ENCODE measurements at places on chromosomes 3 and 15.

DNA sequence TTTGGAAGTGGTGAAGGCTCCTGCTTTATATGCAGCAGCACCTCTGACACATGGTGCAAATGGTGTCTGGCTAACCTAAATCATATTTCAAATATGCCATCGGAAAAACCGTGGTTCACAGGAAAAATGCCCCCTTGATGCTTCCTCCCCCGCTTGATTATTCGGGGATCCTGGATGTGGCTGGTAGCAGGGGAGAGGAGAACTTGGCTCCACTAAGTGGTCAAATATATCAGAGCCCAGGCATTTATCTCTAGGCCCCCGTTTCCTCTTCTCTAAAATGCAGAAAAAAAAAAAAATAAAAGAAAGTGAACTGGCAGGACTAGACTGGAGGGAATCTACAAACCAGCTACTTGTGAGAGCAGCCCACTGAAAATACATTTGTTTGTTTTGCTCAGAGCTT is 18.2 kb upstream of the ATP2B2 start:
- DNase-seq = no peak

DNA sequence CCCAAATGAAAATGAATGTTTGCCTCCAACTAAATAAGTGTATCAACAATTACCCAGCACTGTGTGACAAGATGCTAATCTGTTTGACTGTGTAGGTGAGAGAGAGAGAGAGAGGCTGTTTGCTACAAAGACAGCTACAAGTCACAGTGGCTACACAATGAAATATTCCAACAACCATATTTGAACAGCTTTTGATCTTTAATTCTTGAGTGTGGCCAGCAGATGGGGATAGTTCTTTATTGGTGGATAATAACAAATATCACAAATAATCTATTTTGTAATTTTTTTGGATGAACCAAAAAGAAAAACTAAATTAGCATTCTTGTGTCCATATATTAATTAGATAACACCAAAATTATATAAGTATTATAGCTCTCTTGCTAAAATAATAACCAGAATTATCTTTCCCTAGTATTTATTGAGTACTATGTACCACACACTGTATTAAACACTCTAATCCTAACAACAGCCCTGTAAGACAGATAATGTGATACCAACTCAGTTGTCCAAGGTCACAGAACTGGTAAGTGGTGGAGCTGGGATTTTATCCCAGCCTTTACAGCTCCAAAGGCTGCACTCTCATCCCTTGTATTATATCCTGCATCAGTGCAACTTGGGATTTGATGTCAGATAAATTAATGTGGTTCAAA is 61.9 kb upstream of the C3orf80 start:
- DNase-seq = no peak

DNA sequence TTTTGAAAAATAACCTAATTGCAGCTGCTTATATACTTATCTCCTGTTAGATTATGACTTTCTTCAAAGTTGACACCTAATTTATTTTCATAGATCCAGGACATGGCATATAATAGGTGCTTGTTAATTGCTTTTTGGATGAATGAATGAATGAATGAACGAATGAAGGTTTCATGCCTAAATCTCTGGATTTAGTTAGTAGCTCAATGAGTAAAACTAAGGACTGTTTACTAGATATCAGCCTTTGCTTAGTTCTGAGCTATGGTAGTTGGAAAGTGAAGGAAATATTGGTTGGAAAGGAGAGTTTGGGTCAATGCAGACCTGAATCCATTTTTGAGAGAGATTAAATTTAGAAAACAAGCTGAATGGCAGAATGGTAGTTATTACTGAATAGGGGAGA is 160.4 kb upstream of the SGO1 start:
- DNase-seq = no peak

DNA sequence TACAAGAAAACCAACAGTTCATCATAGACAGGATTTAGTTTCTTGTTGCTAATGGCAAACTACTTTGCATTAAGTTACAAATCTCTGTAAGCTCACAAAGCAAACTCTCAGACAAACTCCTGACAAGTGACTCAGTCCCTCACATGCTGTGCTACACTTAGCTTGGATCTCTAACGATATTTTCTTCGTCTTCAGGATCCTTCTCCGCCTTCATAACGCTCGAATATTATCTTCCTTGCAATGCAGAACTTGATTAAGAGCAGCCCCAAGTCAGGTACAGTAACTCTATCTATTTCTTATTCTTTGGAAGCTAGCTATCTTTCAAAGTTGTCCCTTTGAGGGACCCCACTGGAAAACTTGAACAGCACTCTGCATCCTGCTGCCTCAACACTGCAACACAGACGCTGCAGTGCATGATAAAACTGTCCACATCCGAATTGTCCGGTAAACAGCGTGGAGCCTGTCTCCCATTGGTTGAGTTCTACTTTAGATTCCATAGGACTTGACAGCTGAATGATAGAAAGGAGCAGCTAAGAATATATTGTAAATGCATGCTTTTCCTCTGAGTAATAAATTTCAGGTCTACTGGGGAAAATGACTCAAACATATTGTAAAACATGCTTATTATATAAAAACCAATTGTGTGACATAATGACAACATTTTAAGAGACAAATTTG is 61.3 kb downstream of the UACA start:
- no peak for DNase-seq

DNA sequence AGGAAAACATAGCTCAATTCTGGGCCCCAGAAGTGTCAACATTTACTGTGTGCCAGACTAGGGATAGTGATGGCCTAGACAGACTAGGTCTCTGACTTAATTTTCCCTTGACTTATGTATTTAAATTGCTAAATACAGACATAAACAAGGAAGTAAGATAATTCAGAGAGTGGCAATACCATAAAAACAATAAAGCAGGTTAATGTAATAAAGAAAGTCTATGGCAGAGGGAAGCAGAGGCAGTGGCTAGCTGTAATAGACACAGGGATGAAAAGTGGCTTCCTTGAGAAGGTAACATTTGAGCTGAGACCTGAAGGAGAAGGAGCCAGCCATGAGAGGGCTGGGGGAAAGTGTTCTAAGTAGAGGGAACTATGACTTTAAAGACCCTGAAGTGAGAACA is 95.7 kb downstream of the TNIK start:
- DNase-seq = no peak

GRCh38 chr3:47024932-47025331 is 45.5 kb downstream of the NBEAL2 start:
- DNase-seq = no peak

DNA sequence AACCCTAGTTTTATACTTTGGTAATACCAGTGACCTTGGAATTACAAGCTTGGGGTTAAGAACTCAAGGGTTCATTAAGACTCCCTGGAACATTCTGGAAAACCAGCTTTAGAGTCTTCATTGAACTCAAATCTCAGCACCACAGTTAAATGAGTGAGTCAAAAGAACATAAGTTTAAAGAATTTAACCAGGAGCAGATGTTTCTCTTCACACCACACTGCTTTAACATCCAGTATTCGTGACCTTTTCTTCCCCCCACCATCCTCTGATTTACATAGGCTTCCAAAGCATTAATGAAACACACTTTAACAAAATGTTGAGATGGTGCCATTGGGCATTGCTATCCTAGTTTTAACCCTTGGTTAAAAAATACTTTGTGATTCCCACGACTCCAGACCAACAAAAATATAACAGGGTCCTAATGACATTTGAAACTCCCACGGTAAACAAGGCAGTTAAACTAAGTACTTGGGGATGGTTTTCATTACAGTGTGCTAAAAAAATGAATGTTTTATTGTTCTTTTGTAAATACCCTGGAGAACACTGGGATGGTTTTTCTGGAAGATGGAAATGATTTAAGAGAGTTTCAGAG is 123.9 kb downstream of the OXNAD1 start:
- DNase-seq = no peak

DNA sequence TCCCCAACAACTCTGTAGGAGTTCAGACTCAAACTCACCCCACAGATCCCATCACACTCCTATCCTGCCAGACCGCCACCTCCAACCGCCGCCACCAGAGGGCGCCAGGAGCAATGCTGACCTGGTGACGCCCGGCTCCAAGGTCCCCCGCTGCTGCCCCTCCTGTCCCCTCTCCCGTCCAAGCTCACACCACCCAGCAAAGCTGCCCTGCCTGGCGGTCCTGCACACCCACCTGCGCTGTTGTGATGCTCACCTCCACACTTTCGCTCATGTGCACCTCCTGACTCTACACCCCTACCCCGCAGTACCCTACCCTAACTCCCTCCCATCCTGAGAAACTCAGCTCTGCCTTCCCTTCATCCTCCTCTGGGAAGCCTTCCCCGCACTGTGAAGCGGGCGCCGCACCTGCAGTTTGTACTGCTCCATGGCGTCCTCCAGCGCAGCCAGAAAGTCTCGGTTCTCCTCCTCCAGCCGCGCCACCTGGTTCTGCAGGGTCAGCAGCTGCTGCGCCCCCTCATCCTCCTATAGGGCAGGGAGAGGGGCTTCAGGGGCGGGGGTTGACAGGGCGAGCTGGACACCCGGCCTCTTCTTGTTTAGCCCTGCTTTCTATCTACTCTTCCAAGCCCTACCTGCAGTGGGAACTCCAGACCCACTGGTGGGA is 7.9 kb downstream of the KIF7 start:
- DNase-seq = peak; percentile 25

GRCh38 chr3:20543535-20544226 is 357.7 kb upstream of the SGO1 start:
- no peak for DNase-seq

DNA sequence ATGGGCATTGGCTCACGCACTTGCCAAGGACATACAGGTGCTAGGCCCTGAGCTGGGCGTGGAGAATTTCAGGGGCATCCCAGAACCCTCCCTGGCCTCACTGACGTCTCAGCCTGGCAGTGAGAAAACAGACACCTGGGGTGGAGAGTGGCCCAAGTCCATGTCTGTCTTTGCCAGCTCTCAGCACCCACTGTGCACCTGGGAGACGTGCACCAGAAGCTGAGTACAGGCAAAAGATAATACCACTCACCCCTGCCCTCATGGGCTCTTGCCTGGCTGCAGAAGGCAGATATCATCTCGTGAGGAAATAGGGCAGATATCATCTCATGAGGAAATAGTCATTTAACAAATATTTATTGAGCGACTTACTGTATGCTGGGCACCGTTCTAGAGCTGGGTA is 8.0 kb downstream of the LOXL1 start:
- no peak for DNase-seq

- no peak for DNase-seq
Measured at GRCh38 chr3:104040896-104041295, 1325.8 kb upstream of the ALCAM start.

GRCh38 chr15:95957861-95958260 is 372.6 kb upstream of the NR2F2 start:
- DNase-seq = no peak

- no peak for DNase-seq
Measured at GRCh38 chr3:13087320-13087990, 14.2 kb upstream of the IQSEC1 start.

DNA sequence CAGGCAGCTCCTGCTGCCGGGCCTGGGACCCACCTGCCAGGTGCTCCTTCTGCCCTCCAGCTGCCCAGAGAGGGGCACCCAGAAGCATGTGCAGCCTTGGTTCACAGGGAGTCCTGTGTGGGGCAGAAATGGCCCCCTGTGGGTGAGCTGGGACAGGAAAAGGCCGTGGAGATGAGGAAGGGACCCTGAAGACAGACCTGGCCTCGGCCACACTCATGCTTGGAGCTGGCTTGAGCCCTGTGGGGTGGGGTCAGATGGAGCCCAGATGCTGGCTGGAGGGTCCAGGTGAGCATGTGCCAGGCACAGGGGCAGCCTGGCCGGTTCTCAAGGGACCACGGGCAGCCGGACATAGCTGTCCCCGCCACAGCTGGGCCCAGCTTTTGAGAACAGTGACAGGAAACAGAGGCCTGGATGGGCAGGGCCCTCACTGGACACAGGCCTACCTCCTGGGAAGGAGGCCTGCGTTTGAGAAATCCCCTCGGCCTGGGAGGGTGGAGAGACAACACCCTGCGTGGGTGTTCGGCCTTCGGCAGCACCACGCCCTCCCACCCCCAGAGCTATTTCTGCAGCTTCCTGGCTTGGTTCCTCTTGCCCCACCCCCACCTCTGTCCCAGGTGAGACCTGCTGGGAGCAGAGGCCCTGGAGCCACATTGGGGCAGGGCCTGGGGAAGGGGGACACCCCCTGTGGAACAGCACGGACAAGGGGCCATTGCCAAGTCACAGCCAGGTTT is 132.6 kb upstream of the MEF2A start:
- no peak for DNase-seq

DNA sequence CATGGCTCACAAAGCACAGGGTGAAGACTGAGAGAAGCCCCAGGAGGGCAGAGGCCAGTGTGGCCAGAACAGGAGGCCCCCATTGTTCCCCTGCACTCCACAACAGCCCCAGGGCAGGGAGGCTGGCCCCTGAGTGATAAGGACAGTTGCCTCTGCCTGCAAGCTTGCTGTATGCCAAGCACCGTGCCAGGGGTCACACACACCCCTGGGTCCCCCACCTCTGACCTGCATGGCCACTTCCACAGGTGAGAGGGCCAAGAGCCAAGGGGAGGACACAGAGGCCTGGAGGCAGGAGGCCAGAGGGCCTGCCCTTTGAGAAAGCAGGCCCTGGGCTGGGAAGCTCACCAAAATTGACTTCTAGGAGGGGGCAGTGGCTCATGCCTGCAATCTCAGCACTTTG is 23.7 kb downstream of the ATRIP start:
- no peak for DNase-seq

- no peak for DNase-seq
Measured at GRCh38 chr3:36867810-36868209, 77.0 kb downstream of the TRANK1 start.

DNA sequence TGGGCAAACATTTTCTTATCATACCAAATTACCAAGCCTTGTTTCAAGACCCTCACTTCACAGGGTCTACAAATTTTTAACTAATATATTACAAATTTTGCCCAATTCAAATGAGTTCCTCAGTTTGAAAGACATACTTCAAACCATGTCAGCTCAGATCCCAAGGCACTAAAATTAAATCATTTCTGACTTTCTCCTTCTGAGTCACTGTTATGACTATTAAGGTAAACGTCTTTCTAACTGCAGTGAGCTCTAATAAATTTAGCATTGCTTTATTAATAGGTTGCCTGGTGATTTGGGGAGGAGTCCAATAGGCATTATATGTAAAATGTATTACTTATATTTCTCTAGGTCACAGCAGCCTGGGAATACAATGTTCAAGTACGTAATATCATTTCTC is 158.2 kb upstream of the ARHGEF26 start:
- DNase-seq = no peak

DNA sequence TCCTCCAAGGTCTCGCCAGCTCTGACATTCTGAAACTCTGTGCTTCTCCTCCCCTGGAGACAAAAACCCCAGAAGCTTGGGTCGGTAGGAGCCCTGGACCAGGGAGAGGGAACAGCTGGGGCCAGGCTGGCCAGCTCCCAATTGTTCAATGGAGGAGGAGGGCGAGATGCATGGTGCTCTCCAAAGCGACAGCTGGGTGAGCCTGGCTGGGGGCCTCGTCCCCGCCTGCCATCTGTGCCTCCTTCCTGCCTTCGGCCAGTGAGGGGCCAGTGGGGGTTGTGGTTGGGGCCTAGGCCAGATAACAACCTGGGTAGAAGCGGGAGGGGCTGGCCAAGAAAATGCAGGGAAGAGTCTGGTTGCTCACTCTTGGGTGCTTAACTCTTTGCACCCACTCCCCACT is 79.4 kb downstream of the CORO2B start:
- no peak for DNase-seq

GRCh38 chr15:69132977-69133861 is 27.2 kb upstream of the GLCE start:
- DNase-seq = no peak

All from stimulated activated CD8-positive, alpha-beta memory T cell treated with anti-CD3 and anti-CD28 coated beads, Interleukin-7, amount 100 ng/mL, for 1 hour (primary cell).